ENCODE measurements at places on chromosomes 7 and 10.

- peak; percentile 31 for DNase-seq
Measured at GRCh38 chr7:85023066-85023712, 163.7 kb downstream of the SEMA3D start.

- no peak for DNase-seq
Measured at GRCh38 chr10:58210160-58210559, 57.5 kb downstream of the IPMK start.

DNA sequence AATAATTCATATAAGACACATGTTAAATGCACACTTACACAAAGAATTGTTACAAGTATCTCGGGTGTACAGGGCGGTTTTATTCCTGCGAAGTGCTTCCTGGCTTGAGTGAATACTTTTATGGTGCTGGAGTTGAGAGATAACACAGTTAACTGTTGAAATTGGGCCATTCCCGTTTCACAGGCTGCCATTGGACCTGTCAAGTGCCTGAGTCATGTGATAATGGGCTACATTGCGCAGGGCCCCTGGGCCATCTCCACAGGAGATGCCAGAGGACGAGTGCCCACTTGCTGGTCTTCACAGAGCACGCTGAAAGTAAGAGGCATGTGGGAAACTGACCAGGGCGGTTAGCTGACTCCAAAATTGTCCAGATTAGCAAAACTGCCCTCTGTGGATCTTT, 4.8 kb downstream of the FBH1 start:
- DNase-seq = no peak

GRCh38 chr10:92413011-92413410, 122.0 kb downstream of the MARCHF5 start:
- no peak for DNase-seq

DNA sequence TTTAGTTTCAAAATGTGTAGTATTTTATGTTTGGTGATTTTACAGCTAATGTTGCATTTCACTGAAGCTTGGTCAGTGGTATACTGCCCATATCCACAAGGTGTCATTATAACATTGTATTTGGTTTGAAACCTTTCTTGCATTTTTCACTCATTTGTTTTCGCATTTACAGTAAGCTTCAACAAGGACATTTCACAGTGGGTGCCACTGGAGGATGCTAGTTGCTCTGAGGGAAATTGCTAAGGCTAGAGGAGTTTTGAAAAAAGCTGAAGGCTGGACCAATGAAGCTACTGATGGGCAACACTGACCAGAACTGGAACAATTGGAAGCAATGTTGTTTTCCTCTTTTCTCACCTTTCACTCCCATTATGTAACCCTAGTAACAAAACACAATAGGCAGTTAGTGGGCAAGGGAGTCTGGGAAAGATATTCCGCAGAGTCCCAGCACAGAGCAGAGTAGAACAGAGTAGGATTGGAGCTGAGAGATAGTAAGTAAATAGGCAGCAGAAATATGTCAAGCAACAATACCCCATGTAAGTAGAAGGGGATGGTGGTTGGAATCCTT, 23.6 kb upstream of the SRI start:
- peak; percentile 57 for DNase-seq

- no peak for DNase-seq
Measured at GRCh38 chr7:41238851-41239331, 464.0 kb downstream of the INHBA start.

Data from NCI-H1436 (cell line).